ENCODE measurements at places on chromosomes 11 and 22. TPM values are rescaled to one million over a fixed set of nuclear protein-coding genes. Genes with fewer than 3 reads are reported as not detected.
A peak's percentile ranks its signal among the peaks of the same experiment; 100 is the strongest.

Gene SLC22A25
- total RNA-seq = not detected

Gene XKR3
- total RNA-seq = not detected

Gene KIRREL3
- 0.74 TPM for total RNA-seq

Gene RFPL1
- not detected for total RNA-seq

DNA sequence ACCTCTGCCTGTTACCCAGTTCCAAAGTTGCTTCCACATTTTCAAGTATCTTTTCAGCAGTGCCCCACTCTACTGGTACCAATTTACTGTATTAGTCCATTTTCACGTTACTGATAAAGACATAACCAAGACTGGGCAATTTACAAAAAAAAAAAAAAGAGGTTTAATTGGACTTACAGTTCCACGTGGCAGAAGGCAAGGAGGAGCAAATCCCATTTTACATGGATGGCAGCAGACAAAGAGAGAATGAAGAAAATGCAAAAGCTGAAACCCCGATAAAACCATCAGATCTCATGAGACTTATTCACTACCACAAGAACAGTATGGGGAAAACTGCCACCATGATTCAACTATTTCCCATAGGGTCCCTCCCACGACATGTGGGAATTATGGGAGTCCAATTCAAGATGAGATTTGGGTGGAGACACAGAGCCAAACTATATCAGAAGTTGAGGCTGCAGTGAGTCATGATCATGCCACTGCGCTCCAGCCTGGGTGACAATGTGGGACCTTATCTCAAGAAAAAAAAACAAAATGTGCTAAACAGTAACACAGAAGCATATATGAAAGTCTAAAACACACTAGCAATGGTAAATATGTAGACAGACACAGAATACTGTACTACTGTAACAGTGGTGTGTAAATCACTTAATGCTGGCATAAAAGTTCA lies 190.3 kb upstream of the ZC3H12C start:
- H3K4me1 ChIP-seq = no peaks in the 10 kb centered on the region
- no peak for DNase-seq
- H3K27me3 ChIP-seq = no peaks in the 10 kb centered on the region

DNA sequence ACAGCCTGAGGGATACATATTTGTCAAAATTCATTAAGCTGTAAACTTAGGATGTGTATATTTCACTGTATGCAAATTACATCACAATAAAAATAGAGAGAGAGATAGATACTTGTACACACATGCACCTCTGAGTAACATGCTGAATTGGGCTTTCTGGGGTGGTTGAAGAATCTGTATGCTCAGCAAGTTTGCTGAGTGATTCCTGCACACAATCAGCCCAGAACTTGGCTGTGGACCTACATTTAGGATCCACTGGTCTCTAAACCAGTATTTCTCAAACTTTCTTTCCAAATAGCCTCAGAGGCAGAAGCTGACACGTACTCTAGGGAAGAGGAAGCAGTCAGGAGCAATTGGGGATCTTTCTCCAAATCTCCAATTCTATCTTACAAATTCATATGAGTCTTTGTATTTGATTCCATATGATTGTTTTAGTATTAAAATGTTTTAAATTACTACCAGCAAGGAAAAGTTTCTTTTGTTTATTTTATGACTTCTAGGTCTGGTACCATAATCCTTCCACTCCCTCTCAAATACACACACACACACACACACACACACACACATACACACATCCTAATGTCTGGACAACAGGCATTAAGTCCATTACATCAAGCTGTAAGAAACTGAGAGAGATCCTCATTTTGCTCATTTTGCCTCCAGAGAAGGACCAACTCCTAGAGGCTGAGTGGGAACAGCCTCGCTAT lies 20.0 kb downstream of the SYT13 start:
- H3K27me3 ChIP-seq = peaks cover 90% of the 10 kb centered on the region
- H3K27ac ChIP-seq = no peak overlapping the region
- peaks cover 10% of the 10 kb centered on the region for H3K4me1 ChIP-seq

DNA sequence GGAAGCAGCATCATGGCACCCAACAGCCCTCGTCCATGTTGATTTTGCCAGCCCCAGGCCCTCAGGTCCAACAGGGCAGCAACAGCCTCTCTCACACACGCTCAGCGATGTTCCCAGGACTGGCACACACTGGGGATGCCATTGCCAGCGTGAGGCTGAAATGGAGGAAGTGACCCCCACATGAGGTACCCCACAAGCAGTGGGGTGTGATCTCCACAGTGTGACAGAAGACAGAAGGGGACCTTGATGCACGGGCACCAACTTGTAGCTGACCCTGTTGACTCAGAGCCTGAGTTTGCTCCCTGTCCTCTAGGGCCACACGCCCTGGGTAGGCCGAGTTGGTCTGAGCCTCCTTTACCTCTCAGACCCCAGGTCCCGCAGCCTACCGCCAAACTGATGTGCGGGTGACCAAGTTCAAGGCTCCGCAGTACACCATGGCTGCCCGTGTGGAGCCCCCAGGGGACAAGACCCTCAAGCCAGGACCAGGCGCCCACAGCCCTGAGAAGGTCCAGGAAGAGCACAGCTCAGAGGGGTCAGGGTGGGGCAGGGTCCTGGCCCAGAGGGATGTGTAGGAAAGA lies 6.2 kb downstream of the SCGB1C1 start:
- no peak for DNase-seq
- no peaks in the 10 kb centered on the region for H3K27me3 ChIP-seq
- H3K36me3 ChIP-seq = peaks cover 17% of the 10 kb centered on the region
- no peak overlapping the region for H3K4me3 ChIP-seq
- peaks cover 11% of the 10 kb centered on the region for H3K4me1 ChIP-seq

DNA sequence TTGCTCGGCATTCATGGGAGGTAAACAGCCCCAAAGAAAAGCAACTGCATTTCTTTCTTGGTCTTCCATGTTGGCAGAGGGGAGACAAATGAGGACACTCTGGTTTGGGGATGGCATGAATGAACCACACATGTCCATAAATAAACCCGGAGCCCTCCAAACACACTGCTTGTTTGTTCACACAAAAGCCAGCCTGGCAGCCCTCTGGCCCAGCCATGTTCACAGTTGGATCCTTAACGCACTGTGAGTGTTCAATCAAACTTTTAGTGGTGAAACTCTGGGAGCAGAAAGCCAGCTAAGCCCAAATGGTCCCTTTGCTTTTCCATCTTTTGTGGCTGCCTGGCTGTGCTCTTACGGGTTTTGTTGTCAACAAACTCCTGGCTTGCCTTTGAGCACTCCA lies 336.8 kb downstream of the CADM1 start:
- DNase-seq = no peak
- H3K27me3 ChIP-seq = peaks cover 9% of the 10 kb centered on the region
- peaks cover 20% of the 10 kb centered on the region for H3K4me1 ChIP-seq
- H3K4me3 ChIP-seq = no peak overlapping the region
- H3K27ac ChIP-seq = peak overlapping the region; percentile 72
- no peaks in the 10 kb centered on the region for H3K36me3 ChIP-seq

- no peaks in the 10 kb centered on the region for H3K36me3 ChIP-seq
- DNase-seq = no peak
- H3K27me3 ChIP-seq = peaks cover 6% of the 10 kb centered on the region
- peaks cover 12% of the 10 kb centered on the region for H3K4me1 ChIP-seq
Observed at GRCh38 chr11:61769169-61769920, 16.9 kb downstream of the MYRF start.

- H3K4me3 ChIP-seq = no peak overlapping the region
- no peak overlapping the region for H3K27ac ChIP-seq
- no peaks in the 10 kb centered on the region for H3K4me1 ChIP-seq
- no peaks in the 10 kb centered on the region for H3K27me3 ChIP-seq
Observed at GRCh38 chr11:41320653-41321052, 138.8 kb downstream of the LRRC4C start.

DNA sequence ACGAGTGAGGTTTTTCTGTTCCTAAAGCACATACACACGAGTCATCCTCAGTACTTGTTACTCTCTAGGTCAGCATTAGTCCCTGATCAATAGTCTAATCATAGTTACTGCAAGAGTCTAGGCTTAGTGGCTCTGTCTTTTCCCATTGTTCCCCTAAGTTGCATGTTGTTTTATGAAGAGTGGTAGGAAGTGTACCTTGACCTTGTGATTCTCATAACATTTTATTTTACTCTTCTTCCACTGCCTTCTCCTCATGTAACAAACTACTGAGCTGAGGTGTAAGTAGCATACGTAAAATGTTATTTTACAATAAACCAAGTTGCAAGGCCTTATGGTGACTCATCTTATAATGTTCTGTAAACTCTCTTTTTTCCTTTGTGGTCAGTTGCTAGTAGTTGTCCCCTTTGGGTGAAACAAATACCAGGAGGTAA lies 15.0 kb downstream of the METTL15 start:
- no peak for DNase-seq
- H3K4me3 ChIP-seq = no peak overlapping the region
- peaks cover 16% of the 10 kb centered on the region for H3K36me3 ChIP-seq
- H3K27ac ChIP-seq = no peak overlapping the region
- H3K27me3 ChIP-seq = no peaks in the 10 kb centered on the region
- peaks cover 6% of the 10 kb centered on the region for H3K4me1 ChIP-seq

- no peaks in the 10 kb centered on the region for H3K36me3 ChIP-seq
- no peak for DNase-seq
- no peaks in the 10 kb centered on the region for H3K27me3 ChIP-seq
- no peak overlapping the region for H3K27ac ChIP-seq
Observed at GRCh38 chr11:69294571-69295078, 670 bp downstream of the MYEOV start.

- no peak for DNase-seq
- no peaks in the 10 kb centered on the region for H3K36me3 ChIP-seq
- H3K4me1 ChIP-seq = peaks cover 45% of the 10 kb centered on the region
- no peak overlapping the region for H3K4me3 ChIP-seq
Observed at GRCh38 chr11:30424844-30425243, 101.9 kb downstream of the ARL14EP start.

DNA sequence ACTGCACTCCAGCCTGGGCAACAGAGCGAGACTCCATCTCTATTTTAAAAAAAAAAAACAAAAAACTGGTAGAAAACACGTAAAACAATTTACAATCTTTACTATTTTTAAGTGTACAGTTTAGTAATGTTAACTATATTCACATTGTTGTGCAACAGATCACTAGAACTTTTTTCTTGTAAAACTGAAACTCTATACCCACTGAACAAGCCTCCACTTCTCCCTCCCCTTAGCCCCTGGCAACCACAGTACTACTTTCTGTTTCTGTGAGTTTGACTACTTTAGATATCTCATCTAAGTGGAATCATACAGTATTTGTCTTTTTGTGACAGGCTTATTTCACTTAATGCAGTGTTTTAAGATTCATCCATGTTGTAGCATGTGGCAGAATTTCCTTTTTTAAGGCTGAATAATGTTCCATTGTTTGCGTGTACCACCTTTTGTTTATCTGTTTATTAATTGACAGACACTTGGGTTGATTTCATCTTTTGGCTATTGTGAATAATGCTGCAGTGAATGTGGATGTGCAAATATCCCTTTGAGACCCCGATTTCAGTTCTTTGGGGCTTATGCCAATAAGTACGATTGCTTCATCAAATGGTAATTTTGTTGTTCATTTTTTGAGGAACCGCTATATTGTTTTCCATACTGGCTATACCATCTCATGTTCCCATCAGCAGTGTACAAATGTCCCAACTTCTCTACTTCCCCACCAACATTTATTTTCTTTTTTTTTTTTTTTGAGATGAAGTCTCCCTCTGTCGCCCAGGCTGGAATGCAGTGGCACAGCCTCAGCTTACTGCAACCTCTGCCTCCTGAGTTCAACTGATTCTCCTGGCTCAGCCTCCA lies 11.0 kb downstream of the DDB2 start:
- peaks cover 6% of the 10 kb centered on the region for H3K4me1 ChIP-seq
- H3K4me3 ChIP-seq = no peak overlapping the region
- DNase-seq = no peak
- no peaks in the 10 kb centered on the region for H3K27me3 ChIP-seq

DNA sequence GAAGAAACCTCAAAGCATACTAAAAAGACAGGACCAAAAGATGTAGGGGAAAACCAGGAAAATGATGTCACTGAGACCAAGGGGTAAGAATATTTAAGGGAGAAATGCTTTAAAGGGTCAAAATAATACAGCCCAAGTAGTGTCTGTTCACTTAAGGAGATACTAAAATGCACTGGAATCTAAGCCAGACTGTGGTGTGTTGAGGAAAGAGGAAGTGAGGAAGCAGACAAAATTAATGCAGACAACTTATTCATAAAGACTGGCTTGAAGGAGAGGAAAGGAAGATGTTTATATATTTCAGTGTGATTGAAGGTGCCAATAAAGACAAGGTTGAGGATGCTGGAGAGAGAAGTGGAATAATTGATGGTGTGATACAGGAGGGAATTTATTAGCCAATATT lies 15.7 kb downstream of the ZNF215 start:
- DNase-seq = no peak
- no peak overlapping the region for H3K4me3 ChIP-seq
- no peak overlapping the region for H3K27ac ChIP-seq
- H3K4me1 ChIP-seq = no peaks in the 10 kb centered on the region

- H3K27me3 ChIP-seq = no peaks in the 10 kb centered on the region
- no peak overlapping the region for H3K4me3 ChIP-seq
- no peak for DNase-seq
- no peaks in the 10 kb centered on the region for H3K36me3 ChIP-seq
- peak overlapping the region; percentile 59 for H3K27ac ChIP-seq
- peaks cover 18% of the 10 kb centered on the region for H3K4me1 ChIP-seq
Observed at GRCh38 chr11:65698205-65698604, 13.8 kb upstream of the KAT5 start.

DNA sequence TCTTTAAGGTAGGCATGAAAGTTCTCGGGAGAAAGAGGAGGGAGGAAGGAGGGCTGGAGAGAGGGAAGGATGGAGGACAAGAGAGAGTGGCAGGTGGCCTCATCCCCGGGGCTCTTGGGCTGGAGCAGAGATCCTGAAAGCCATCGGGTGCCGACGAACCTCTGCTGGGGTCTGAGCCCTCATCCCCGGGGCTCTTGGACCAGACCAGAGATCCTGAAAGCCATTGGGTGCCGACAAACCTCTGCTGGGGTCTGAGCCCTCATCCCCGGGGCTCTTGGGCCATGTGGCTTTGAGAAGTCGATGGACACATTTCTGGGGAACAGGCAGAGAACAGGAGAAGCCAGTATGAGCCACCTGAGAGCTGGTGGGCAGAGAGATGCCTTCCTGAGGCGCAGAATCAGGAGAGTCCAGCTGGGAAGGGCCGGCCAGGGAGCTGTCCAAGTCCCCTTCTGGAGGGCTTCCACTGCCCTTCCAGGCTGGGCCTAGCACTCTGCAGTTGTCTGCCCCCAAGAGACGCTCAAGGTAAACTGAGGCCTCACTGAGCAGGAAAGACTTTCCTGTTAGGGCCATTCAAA lies 1398.1 kb downstream of the BRD1 start:
- no peaks in the 10 kb centered on the region for H3K36me3 ChIP-seq
- H3K4me1 ChIP-seq = no peaks in the 10 kb centered on the region
- H3K27me3 ChIP-seq = peaks cover 96% of the 10 kb centered on the region
- no peak overlapping the region for H3K27ac ChIP-seq
- H3K4me3 ChIP-seq = no peak overlapping the region

GRCh38 chr11:267491-267994 lies 10.7 kb upstream of the NLRP6 start:
- H3K27me3 ChIP-seq = peaks cover 46% of the 10 kb centered on the region
- peak overlapping the region; percentile 48 for H3K4me3 ChIP-seq
- H3K27ac ChIP-seq = peak overlapping the region; percentile 66

Measured in left ventricle myocardium inferior (tissue), 1 donor.